ENCODE measurements at places on chromosomes 12 and 14.

- DNase-seq: no peak
Observed at GRCh38 chr12:6078398-6079096, 45.9 kb downstream of the VWF start.

DNA sequence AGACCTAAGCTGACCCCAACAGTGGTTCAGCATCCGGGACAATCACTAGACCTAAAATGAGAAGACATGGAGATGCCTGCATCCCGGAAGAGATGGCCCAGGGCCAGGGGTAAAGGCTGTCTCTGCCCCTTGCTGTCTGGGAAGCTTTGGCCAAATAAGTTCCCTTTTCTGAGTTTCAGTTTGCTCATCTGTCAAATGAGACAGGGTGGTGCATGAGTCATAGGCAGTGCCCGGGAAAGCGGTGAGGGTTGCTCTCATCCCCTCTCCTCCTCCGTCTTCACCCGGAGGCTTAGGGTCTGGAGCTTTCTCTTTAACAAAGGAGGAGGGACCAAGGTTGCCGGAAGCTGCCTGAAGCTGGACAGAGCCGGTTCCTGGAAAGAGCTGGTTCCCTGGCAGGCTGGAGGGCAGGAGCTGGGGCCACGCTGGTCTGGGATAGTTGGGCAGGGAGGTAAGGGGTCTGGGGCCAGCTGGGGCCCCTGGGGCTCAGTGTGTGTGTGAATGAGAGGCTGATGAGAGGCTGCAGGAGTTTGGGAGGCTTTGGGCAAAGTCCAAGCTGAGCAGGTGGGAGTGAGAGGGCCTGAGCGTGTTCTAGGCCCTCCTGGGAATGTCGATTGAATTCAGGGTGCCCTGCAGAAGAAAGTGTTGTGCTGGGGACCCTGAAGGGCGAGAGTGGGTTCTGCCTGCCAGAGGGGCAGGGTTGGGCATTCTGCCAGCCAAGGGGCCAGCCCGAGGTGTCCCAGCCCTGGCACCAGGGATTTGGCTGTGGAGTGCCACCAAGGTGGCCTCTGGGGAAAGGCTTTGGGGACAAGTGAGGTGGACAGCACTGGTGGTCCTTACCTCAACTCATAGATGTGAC, at the start of gene SDSL:
Gene SDSL, plus strand, starts transcription at position 351 of the 856 bp plus-strand sequence. CDS start 5,603 bp downstream, outside the sequence.
- peak; percentile 10 for DNase-seq

- DNase-seq: no peak
Observed at GRCh38 chr12:52637299-52637698, 14.7 kb downstream of the KRT2 start.

DNA sequence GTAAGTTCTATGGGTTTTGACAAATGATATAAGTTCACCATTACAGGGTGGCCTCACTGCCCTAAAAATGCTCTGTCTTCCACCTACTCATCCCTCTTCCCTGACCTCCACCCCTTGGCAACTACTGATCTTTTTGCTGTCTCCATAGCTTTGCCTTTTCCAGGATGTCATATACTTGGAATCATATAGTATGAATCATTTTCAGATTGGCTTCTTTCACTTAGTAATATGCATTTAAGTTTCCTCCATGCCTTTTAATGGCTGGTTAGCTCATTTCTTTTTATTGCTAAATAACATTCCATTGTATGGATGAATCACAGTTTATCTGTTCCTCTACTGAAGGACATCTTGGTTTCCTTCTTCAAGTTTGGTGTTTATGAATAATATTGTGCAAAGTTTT, 14.0 kb upstream of the PEX5 start:
- no peak for DNase-seq

DNA sequence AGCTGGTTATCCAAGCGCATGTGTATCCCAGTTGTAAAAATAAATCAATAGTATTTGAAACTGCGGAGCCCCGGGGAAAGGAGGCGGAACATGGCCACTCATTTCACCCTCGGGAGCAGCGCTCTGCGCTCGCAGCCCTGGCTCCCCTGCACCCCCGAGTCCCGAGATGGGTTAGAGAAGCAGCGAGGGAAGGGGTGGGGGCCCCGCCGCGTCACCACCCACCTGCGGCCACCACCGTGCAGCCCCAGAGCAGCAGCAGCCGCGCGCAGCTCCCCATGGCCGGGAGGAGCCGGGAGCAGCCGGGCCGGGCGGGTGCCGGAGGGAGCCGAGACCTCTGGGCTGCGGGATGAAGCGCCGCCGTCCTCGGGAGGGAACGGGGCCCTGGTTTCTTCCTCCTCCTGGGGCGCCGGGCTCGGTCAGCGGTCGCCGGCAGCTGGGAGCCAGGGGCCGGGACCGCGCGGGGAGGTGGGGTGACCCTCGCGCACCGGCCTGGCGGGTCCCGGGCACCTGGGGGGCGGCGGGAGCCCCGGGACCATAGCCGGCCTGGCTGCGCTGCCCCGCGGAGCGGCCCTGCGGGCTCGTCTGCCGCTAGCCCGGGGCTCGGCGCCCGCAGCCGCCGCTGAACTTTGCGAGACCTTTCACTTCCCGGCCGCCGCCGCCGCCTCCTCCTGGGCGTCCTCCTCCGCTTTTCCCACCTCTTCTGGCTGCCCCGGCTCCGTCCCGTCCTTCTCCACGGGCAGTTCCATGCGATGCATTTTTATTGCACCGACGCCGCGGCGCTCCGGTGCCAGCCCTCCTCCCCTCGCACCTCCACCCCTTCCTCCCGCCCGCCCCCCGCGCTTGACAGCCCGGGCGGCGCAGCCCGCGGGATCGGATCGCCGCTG, at the start of gene NTN4:
Gene NTN4, minus strand, starts transcription at position 732 of the 884 bp plus-strand sequence. Its CDS starts 455 bp downstream, at position 277.
- no peak for DNase-seq

DNA sequence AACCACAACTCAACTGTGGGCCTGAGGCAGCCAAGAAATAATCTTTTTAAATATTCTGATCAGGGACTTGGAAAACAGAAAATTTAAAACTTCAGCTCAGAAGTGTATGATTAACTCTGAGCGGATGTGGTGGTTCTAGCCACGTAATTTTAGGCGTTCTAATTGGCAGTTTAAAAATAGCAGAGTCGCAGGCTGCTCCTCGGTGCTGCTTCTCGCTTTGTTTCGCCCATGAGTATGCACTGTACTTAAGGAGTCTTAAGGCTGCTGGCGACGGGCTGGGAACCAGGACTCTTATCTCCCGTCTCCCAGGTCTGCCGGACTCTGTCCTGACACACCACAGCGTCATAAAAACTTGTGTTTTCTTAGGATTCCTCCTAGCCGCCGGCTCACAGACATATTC, 113.4 kb upstream of the PELI2 start:
- no peak for DNase-seq

GRCh38 chr12:132411457-132411856, 78.5 kb upstream of the FBRSL1 start:
- DNase-seq: no peak

- DNase-seq: no peak
Observed at GRCh38 chr14:54881235-54881760, 21.3 kb downstream of the GCH1 start.

DNA sequence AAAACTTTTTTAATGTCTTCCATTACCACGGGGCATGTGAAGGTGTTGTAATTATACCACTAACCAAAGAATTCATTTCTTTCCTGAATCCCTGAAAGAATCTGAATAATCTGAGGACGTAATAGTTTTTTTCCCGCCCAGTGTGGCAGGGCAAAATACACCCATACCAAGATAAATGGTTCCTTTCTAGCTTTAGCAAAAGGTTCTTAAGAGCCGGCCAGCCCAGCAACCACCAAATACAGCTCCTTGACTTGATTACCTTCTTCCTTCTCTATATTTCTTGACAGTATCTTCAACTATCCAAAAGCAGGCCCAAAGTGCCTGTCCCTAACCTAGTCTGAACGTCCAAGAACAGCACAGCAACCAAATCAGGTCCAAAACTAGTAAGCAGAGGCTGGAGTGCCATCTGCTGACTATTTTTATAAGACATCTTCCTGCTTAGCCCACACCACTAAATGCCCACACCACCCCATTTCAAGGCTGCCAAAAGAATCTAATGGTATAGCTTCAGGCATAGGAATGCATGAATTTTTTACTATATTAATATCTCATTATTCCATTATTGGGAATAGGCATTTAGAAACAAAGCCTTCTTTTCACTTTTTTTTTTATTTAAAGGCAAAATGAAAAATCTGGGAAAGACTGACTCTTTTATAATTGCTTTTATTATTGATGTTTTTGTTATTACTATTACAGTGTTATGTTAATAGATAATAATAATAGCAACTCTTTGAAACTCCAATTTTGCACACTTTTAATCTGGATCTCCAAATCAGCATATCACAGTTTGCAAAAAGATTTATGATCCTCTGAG, 524.4 kb downstream of the MED13L start:
- DNase-seq: peak; percentile 37

- no peak for DNase-seq
Observed at GRCh38 chr12:12723681-12724420, 6.7 kb downstream of the CDKN1B start.

GRCh38 chr12:21828779-21829178, 54.3 kb upstream of the KCNJ8 start:
- DNase-seq: no peak

DNA sequence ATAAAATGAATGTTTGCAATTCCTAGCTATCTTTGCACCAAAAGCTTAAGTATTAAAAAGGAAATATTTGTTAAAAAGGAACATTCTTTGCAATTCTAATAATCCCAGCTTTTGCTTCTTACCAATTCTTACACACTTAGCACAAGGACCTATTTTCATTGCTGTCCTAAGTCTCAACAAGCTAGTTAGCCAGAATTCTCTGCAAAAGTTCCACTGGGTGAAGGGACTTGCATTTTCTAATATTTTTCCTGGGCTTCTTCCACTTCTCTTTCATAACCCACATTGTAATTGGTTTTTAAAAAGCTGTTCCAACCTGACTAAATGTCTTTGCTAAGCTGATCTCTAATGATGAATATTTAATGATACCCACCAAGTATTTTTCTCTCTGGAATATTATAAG, 307.7 kb upstream of the DIO2 start:
- DNase-seq: no peak

- DNase-seq: peak; percentile 54
Observed at GRCh38 chr14:75831455-75831854, 150.3 kb downstream of the TGFB3 start.

- no peak for DNase-seq
Observed at GRCh38 chr14:31326111-31326510, 94.2 kb downstream of the HEATR5A start.

GRCh38 chr12:29024117-29024516, 125.0 kb upstream of the FAR2 start:
- peak; percentile 2 for DNase-seq

GRCh38 chr14:96586921-96587822, 85.0 kb downstream of the PAPOLA start:
- no peak for DNase-seq

DNA sequence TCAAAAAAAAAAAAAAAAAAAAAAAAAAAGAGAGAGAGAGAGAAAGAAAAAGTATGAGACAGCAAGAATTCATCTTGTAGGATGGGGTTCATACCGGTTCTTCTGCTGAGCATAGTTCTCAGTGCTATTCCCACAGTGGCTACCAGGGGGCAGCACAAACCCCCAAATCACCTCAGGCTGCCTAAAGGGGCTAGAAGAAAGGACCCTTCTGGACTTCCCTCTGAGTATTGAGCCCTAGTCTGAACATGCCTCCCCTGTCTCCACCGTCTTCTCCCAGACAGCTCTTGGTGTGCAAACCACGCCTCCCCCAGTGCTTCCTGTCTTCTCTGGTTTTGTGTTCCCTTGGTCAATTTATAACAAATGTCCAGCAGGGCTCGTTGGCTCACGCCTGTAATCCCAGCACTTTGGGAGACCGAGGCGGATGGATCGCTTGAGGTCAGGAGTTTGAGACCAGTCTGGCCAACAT, 31.3 kb upstream of the SMUG1 start:
- DNase-seq: peak; percentile 67

GRCh38 chr14:66115740-66116502, 370.2 kb upstream of the CCDC196 start:
- DNase-seq: no peak

DNA sequence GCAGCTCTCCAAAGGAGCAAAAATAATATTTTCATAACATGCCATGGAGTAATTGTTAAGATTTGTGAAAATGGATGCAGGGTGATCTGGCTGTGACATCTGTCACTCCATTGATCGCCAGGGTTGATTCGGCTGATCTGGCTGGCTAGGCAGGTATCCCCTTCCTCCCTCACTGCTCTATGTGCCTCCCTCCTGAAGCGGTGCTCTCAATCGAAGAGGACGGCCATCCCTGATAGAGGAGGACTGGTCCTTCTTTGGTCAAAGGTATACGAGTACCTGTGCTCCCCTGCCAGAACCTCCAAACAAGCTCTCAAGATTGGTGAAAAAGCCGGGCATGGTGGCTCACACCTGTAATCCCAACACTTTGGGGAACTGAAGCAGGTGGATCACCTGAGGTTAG, 47.9 kb downstream of the VCPKMT start:
- no peak for DNase-seq

DNA sequence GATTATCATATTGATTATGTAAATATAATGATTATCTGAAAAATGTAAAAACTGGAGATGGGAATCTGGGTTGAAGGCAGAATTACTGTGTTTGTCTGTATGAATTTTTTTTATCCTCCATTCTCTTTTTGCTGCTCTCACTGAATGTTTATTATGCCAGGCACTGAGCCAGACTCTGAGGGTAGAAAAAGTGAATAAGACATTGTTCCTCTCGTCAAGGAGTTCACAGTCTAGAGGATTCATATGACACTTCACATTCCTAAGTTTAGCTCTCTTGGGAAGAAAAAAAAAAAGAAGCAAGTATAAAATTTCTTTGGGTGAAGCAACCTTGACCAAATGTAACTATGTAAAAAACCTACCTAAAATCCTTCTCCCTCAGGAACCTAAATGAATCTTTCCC, 120.9 kb upstream of the LMO3 start:
- DNase-seq: no peak

- DNase-seq: peak; percentile 27
Observed at GRCh38 chr12:7113389-7113871, 4.4 kb upstream of the C1RL start.

DNA sequence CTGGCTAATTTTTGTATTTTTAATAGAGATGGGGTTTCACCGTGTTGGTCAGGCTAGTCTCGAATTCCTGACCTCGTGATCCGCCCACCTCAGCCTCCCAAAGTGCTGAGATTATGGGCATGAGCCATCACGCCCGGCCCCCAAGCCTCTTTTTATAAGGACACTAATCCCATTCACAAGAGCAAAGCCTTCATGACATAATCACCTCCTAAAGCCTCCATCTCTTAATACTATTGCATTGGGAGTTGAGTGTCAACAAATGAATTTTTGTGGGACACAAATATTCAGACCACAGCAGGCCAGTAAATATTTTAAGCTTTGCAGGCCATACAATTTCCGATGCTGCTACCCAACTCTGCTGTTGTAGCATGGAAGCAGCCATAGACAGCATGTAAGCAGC, 10.9 kb downstream of the RNF212B start:
- DNase-seq: no peak

DNA sequence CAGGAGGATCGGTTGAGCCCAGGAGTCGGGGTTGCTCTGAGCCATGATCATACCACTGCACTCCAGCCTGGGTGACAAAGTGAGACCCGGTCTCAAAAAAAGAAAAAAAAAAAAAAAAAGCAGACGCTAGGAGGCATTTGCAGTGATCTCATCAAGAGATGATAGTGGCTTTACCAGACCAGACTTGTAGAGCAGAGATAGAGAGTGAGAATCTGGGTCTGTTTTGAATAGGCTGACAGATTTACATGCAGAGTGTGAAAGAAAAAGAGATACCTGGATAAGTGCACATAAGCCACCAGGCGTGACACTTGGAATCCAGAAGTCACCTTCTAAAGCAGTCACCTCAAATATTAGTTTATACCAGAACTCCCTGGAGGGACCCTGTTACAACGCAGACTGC, 21.1 kb upstream of the FLRT2 start:
- no peak for DNase-seq
